ENCODE measurements at places on chromosomes 3 and 15.

DNA sequence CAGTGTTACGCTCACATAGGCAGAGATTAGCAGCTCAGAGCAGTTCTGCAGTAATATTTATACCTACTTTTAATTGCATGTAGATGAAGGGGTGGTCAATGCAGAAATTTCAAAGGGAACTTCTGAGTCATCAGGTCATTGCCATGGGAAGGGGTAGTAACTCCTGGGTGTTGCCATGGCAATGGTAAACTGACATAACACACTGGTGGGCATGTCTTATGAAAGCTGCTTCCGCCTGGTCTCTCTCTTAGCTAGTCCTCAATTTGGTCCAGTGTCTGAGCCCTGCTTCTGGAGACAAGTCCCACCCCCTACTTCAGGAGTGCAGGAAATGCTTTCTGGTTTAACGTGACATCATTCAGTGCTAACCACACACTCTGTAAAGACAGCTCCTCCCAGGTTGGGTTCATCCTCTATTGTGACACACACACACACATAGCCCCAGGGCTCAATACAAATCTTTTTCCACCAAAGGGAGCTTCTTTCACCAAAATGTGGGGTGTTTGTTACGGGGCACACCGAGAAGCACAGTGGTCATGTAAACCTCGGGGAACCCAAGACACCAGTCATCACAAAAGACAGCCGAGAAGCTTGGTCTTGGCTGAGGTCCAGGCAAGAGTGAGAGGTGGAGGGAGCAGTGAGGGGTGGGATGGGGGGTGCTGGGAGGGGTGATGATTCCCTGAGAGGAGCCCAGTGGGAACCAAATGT is 74.5 kb downstream of the TLE3 start:
- DNase-seq = no peak

DNA sequence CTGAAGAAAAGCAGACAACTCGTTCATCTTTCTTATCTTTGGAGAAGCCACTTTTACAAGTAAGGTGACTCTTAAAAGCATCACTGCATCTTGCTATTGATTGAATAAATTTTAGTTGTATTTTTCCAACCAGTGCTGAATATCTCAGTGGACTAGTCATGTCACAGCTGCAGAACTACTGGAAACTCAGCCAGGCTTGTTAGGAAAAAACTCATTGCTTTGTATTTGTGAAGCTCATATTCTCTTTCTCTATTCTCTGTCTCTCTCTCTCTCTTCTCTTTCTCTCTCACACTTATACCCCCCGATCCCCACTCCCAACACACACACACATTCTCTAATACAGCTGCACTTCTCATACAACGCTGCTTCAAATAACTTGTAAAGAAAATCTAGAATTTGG is 104.3 kb downstream of the WDR76 start:
- DNase-seq = no peak

GRCh38 chr3:191557322-191557721 is 96.4 kb downstream of the PYDC2 start:
- no peak for DNase-seq

GRCh38 chr15:78179286-78179840 is 30.2 kb downstream of the IDH3A start:
- DNase-seq = no peak

- DNase-seq = no peak
Observed at GRCh38 chr3:113677737-113678136, 18.7 kb downstream of the USF3 start.

All from naive B cell (primary cell).